B cell (primary cell): ENCODE measurements at places on chromosomes 16 and 17.
A peak's percentile ranks its signal among the peaks of the same experiment; 100 is the strongest.

- H3K36me3 ChIP-seq, result no peaks in the 10 kb centered on the region
- H3K4me3 ChIP-seq, result no peak overlapping the region
Measured at GRCh38 chr17:55386796-55387332, 34.8 kb downstream of the MMD start.

- peaks cover 18% of the 10 kb centered on the region for H3K4me1 ChIP-seq
- H3K4me3 ChIP-seq, result no peak overlapping the region
- H3K27ac ChIP-seq, result no peak overlapping the region
- peaks cover 39% of the 10 kb centered on the region for H3K27me3 ChIP-seq
- no peak for DNase-seq
Measured at GRCh38 chr17:65554553-65555223, 6.8 kb downstream of the AXIN2 start.

DNA sequence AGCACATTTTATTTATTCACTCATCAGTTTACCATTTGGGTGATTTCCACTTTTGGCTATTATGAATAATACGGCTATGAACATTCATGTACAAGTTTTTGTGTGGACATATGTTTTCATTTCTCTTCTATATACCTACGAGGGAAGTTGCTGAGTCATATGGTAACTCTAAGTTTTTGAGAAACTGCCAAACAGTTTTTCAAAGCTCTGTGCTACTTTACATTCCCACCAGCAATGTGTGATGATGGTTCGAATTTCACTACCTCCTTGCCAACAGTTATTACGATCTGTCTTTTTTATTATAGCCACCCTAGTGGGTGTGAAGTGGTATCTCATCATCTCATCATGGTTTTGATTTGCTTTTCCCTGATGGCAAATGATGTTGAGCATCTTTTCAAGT is 63.7 kb upstream of the MRTFB start:
- H3K4me1 ChIP-seq, result peaks cover 10% of the 10 kb centered on the region
- no peak overlapping the region for H3K4me3 ChIP-seq
- no peak overlapping the region for H3K27ac ChIP-seq
- no peaks in the 10 kb centered on the region for H3K27me3 ChIP-seq
- H3K36me3 ChIP-seq, result no peaks in the 10 kb centered on the region
- DNase-seq, result no peak

GRCh38 chr16:17454162-17454730 is 16.5 kb downstream of the XYLT1 start:
- H3K36me3 ChIP-seq, result peaks cover 14% of the 10 kb centered on the region
- H3K4me3 ChIP-seq, result no peak overlapping the region
- DNase-seq, result no peak
- H3K27me3 ChIP-seq, result no peaks in the 10 kb centered on the region

GRCh38 chr17:69516911-69517310 is 102.4 kb downstream of the MAP2K6 start:
- H3K4me1 ChIP-seq, result peaks cover 25% of the 10 kb centered on the region
- peak; percentile 41 for DNase-seq
- no peak overlapping the region for H3K4me3 ChIP-seq
- peaks cover 3% of the 10 kb centered on the region for H3K36me3 ChIP-seq

DNA sequence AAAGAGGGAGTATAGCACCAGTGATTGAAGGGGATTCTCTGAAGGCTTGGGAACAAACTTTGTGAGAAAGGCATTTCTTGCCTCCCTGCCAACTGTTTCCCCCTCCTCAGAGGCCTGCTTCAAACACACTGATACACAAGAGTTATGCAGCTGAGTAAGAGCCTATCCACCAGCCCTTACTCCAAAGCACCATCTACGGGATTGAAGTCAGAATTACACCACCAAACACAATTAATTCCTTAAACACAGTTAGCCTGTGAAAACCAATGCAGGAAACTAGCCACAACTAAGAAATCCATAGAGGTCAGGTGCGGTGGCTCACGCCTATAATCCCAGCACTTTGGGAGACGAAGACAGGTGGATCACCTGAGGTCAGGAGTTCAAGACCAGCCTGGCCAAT is 138.3 kb downstream of the SHCBP1 start:
- H3K27me3 ChIP-seq, result no peaks in the 10 kb centered on the region
- no peak for DNase-seq
- H3K36me3 ChIP-seq, result no peaks in the 10 kb centered on the region
- H3K4me1 ChIP-seq, result no peaks in the 10 kb centered on the region
- no peak overlapping the region for H3K4me3 ChIP-seq
- no peak overlapping the region for H3K27ac ChIP-seq

GRCh38 chr17:59798111-59798510 is 90.7 kb downstream of the VMP1 start:
- no peaks in the 10 kb centered on the region for H3K27me3 ChIP-seq
- H3K27ac ChIP-seq, result no peak overlapping the region
- H3K4me3 ChIP-seq, result no peak overlapping the region

DNA sequence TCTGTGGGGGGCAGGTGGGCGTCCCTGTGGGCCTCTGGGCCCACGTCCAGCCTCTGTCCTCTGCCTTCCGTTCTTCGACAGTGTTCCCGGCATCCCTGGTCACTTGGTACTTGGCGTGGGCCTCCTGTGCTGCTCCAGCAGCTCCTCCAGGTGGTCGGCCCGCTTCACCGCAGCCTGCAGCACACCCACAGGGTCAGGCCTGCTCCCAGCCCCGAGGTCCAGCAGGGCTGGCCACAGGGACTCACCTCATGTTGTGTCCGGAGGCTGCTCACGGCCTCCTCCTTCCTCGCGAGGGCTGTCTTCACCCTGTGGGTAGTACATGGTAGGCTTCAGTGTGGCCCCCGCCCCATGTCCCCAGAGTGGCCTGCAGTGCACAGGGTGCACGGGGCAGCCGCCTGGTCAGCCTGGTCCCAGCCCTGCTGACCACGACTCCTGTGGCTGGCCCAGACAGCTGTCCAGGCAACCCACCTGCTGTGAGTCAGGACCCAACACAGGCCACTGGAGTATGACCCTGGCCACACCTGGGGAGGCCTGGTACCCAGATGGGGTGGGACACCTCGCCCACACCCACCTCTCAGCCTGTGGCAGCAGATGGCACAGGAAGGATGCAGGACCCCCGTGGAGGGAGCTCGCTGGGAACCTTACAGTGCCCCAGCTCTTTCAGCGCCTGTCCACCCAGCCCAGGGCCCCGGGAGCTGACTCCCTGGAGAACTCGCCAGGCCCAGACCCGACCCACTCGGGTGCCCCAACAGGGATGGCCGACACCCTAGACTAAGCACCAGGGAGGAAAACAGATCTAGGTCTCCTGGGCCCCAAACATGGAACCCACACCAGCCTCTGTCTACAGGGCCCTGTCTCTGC is 23.9 kb upstream of the AATK start:
- DNase-seq, result no peak
- no peak overlapping the region for H3K27ac ChIP-seq
- H3K36me3 ChIP-seq, result no peaks in the 10 kb centered on the region
- H3K4me1 ChIP-seq, result no peaks in the 10 kb centered on the region

DNA sequence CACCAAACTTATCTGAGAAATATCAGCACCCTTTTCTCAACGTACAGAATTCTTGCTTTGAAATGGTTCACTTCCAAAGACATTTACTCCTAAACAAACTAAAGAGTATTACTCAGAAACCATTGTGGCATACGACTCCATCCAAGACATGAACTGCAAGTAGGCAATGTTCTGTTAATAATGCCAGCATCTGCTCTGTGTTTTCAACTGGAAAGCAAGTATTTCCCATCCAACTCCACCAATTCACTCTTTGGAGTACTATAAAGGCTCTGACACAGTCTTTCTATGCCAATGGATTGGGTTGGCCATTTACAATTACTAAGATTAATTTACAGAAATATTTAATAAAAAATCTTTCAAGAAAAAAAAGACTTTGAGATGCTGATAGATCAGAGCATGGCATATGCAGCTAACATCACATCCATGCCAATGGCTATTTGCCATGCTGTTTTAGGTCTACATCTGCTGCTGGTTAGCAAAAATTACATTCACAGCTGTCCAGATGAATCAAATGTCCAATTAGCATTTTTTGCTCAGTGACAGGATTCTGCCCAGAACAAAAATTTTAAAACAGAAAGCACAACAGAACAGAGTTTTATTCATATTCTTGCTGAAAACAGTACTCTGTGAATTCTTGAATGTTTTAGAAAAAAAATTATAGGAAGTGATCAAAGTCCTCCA is 65.9 kb upstream of the HLF start:
- H3K4me1 ChIP-seq, result no peaks in the 10 kb centered on the region
- H3K27me3 ChIP-seq, result no peaks in the 10 kb centered on the region
- no peak overlapping the region for H3K27ac ChIP-seq
- no peak overlapping the region for H3K4me3 ChIP-seq
- no peaks in the 10 kb centered on the region for H3K36me3 ChIP-seq

GRCh38 chr16:23694644-23695373 is 16.1 kb downstream of the PLK1 start:
- H3K27me3 ChIP-seq, result no peaks in the 10 kb centered on the region
- DNase-seq, result no peak
- H3K36me3 ChIP-seq, result no peaks in the 10 kb centered on the region
- peaks cover 8% of the 10 kb centered on the region for H3K4me1 ChIP-seq
- H3K4me3 ChIP-seq, result no peak overlapping the region
- no peak overlapping the region for H3K27ac ChIP-seq

GRCh38 chr16:80725566-80726162 is 78.7 kb downstream of the CDYL2 start:
- no peak overlapping the region for H3K4me3 ChIP-seq
- no peaks in the 10 kb centered on the region for H3K4me1 ChIP-seq
- no peak overlapping the region for H3K27ac ChIP-seq
- H3K27me3 ChIP-seq, result no peaks in the 10 kb centered on the region
- no peak for DNase-seq
- H3K36me3 ChIP-seq, result no peaks in the 10 kb centered on the region
